Aortic smooth muscle cell (primary cell): ENCODE measurements at places on chromosomes 4 and X. TPM values are rescaled to one million over a fixed set of nuclear protein-coding genes. Genes with fewer than 3 reads are reported as not detected.

KIT gene
- total RNA-seq, result 1.1 and 1.3 TPM in 2 replicates

TMEM131L gene
- 8.6 and 9.3 TPM in 2 replicates for total RNA-seq

REELD1 gene
- total RNA-seq, result not detected in 2 replicates

MAOA gene
- 16.4 and 21.4 TPM in 2 replicates for total RNA-seq

IL13RA2 gene
- total RNA-seq, result 171 and 451 TPM in 2 replicates

STS gene
- total RNA-seq, result 9.7 and 10.7 TPM in 2 replicates

GPC4 gene
- total RNA-seq, result 0.53 and 1.1 TPM in 2 replicates

DMRTC1 gene
- not detected in 2 replicates for total RNA-seq

PDE6B gene
- total RNA-seq, result 0.37 TPM in 1 of 2 replicates, not detected in the other

GSPT2 gene
- 5.2 and 8.0 TPM in 2 replicates for total RNA-seq

ANXA5 gene
- 526 and 896 TPM in 2 replicates for total RNA-seq

CSAG3 gene
- not detected in 2 replicates for total RNA-seq

TLR2 gene
- total RNA-seq, result under 0.01 TPM in 1 of 2 replicates, not detected in the other
